ENCODE measurements at places on chromosomes 2 and 18. TPM values are rescaled to one million over a fixed set of nuclear protein-coding genes. Genes with fewer than 3 reads are reported as not detected.

DNA sequence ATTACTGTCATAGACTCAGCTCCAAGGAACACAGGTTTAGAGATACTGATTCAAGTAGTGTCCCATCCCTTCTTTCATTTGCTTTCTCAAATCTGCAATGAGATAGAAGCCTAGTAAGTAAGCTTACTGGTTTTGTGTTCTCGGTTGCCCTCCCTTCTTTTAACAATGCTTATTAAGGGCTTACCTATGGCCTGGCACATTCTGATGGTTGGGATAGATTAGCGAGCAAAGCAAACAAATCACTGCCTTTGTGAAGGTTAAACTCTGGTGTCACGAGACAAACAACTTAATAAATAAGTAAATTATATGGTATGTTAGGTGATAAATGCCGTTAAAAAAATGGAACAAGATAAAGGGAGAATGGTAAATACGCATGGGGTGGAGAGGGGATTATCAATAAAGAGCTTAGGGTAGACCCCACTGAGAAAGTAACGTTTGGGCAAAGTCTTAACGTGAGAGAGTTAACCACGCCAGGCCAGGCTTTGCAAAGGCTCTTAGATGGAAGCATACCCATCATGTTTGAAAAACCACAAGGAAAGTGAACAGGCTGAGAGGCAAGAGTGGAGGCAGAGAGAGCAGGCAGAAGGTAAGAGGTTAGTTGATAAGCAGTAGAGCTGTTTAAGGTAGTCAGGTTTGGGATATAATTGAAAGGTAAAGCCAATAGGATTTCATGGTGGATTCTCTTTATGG, 31.0 kb downstream of the EIF2AK3 start:
- DNase-seq = no peak

GRCh38 chr18:49907346-49907929, 94.1 kb upstream of the ACAA2 start:
- no peak for DNase-seq

Gene GNLY
- total RNA-seq = 3.5 TPM

Gene ERICH2
- total RNA-seq = not detected

Gene CRYGD
- not detected for total RNA-seq

DNA sequence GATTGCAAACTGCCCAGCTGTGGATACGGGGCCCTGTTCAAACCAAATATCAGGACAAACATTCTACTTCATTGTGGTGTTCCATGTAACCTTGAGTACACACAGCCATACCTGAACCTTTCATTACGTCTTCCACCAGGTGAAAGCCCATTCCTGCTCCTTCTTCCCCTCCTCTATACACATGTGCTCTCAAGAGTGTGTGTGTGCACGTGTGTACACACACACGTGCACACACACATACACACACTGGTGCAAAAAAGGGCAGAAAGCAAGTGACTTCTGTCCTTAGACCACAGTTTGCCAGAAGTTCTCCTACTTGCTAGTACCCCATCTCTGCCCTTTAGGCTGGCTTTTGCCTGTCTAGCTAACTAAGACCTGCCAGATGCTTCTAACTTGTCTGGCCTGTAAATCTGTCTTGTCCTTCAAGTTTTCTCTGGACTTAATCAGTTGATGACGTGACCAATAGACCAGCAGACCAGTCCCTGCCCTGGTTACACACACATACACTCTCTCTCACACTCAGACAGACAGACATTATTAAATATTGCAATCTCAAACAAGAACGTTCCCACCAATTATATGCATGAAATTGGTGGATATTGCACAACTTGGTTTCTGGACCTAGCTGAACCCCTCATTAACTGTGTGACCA, 163.4 kb downstream of the MSH2 start:
- no peak for DNase-seq

- no peak for DNase-seq
Measured at GRCh38 chr2:36680012-36680411, 16.5 kb upstream of the VIT start.

GRCh38 chr2:44573996-44574395, 212.2 kb downstream of the CAMKMT start:
- no peak for DNase-seq

Gene E2F6
- 17.9 TPM for total RNA-seq

DNA sequence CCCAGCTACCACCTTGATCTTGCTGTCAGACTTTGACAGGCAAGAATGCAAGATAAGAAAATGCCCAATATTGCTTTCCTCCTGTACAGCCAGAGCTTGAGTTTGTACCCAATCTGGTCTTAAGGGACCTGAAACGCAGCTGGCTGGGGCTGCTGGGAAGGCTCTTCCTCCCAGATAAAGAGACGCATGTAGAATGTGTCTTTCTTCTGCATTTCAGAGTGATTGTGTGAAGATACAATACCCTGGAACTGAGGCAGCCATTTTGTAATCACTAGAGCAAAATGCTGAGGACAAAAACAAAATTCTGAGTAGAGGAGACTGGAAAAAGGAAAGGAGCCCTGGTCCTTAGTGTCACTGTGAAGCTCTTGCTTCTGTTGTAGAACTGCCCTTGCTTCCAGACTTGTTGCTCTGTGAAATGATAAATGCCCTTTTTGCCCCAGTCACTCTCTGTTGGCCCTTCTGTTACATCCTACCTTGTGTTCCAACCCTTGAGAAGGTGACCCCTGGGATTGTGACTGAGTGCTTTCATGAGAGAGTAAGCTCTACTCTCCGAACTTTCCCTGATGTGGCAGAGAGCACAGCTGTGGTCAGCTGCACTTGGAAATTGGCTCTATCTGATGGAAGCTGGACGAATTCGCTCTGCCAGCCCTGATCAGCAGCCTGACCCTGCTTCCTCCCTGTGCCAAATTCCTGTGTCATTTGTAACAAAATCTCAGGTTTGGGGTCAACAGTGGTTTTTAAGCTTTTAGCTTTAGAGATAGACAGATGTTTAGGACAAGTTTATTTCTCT, 137.4 kb upstream of the RBMS1 start:
- DNase-seq = no peak

- no peak for DNase-seq
Measured at GRCh38 chr2:166957686-166958085, 69.4 kb downstream of the XIRP2 start.

Gene PCARE
- total RNA-seq = not detected

Gene DSG2
- 3.6 TPM for total RNA-seq

Gene LYG1
- total RNA-seq = 0.65 TPM

Gene CD8A
- total RNA-seq = 5.5 TPM

Gene RNF152
- total RNA-seq = 14.3 TPM

Gene STAT4
- 4.0 TPM for total RNA-seq

Gene CTLA4
- not detected for total RNA-seq

Gene TLX2
- 0.42 TPM for total RNA-seq

DNA sequence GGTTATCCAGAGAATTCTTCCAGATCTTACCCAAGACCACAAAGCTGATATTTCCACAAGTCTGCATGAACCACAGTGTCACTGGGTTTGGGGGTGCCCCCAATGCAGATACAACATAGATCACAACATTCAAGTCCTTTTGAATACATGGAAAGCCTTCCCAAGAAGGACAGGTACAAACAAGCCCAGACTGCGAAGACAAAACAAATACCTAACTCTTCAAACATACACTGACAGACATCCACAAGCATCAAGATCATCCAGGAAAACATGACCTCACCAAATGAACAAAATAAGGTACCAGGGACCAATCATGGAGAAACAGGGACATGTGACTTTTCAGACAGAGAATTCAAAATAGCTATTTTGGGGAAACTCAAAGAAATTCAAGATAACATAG, 93.1 kb downstream of the MDH1 start:
- no peak for DNase-seq

Gene ZNF521
- total RNA-seq = 20.6 TPM

DNA sequence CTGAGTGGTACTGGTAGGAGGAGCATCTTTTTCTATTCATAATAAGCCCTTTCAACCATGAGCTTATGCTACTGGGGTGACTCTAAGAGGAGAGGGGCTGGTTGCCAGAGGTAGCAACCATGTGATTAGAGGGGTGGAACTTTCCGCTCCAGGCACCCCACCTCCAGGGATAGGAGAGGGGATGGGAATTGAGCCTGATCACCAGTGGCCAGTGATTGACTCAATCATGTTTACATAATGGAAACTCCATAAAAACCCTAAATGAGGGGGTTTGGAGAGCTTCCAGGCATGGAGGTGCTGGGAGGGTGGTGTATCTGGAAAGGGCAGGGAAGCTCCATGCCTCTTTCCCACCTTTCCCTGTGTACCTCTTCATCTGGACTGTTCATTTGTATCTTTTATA, 46.6 kb upstream of the RHOB start:
- no peak for DNase-seq

GRCh38 chr2:165938237-165938636, 15.3 kb downstream of the TTC21B start:
- DNase-seq = no peak

Gene KLHL30
- total RNA-seq = 6.7 TPM

DNA sequence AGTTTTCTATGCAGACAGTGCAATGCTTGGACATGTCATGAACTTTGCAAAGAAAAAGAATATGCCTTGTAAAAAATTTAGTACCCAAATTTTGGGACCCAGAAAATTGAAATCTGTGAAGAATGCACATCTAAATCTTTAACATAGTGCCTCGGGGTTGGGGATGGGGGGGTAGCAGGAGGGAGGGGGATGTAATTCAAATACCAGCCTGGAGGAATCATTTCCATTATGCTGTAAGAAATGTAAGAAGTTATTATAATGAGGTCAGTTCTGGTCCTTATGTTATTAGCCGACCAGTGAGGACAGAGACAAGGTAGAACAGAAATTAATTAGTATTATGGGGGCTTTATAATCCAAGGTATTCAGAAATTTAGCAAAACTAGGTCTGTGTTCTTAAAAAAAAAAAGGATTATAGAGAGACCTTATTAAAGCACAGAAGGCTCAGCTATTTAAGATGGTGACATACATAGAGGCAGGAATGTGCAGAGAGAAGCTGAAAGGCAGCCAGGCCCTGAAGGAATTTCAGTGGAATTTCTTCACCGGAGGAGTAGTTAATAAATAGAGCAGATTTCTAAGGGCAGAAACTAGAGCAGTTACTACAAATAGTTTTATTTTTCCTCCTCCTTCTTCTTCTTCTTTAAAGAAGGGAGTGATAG, 89.0 kb upstream of the RBMS1 start:
- no peak for DNase-seq

Gene IL1B
- not detected for total RNA-seq

Gene LCT
- not detected for total RNA-seq

DNA sequence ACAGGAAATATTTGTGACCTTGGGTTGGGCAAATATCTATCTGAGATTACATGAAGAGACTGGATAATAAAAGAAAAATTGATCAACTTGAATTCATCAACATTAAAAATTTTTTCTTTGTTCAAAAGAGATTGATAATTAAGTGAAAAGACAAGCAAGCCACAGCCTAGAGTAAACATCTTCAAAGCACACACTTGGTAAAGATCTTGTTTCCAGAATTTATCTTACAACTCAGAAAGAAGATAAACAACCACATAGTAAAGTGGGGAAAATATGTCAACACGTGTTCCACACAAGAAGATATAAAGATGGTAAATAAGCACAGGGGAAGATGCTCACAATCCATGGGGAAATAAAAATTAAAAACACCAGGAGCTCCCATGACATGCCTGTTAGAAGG, 195.9 kb downstream of the SOX11 start:
- no peak for DNase-seq

GRCh38 chr2:108268001-108268400, 20.7 kb upstream of the SULT1C2 start:
- DNase-seq = no peak

Gene ONECUT2
- total RNA-seq = under 0.01 TPM

Gene SCN1A
- total RNA-seq = not detected

DNA sequence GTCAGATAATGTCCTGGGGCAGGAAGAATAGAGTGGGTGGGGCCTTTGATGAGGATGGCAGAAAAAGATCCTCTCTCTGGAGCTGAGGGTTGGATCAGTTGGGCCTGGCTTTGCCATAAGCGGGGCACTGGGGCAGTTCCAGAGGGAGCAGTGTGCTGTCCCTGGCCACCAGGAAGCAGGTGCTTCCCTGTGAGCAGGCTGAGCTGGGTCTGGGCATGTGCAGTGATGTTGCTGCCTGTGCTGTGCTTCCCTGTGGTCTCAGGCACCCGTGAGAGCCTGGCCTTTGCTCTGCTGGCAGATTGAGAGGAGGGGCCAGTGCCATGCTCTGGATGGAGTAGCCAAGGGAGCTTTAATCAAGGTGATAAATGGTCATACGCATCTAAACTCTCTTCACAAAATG, 14.6 kb upstream of the NPPC start:
- peak; percentile 81 for DNase-seq

Gene EPB41L3
- total RNA-seq = 39.6 TPM

Gene ORMDL1
- 28.6 TPM for total RNA-seq

GRCh38 chr2:241933179-241933911, 63.8 kb downstream of the RTP5 start:
- DNase-seq = no peak

GRCh38 chr18:34802959-34803358, 92.9 kb downstream of the DTNA start:
- DNase-seq = no peak

DNA sequence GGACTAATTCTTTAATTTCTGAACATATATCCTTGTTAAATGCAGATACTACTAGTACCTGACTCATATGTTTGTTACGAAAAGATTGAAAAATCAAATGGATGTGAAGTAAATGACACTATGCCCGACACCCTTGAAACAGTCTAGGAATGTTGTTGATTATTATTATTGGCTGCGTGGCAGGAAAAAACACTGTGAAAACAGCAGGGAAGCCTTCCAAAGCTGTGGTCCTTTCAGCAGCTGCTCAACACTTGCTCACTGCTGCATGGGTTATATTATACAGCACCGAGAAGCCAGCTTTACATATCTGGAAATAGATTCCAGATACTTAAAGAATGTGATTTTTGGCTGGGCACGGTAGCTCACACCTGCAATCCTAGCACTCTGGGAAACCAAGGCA, 26.5 kb downstream of the CRYGD start:
- no peak for DNase-seq

Gene DCDC2C
- total RNA-seq = 0.83 TPM

GRCh38 chr2:137115081-137115794, 349.9 kb downstream of the THSD7B start:
- no peak for DNase-seq

GRCh38 chr18:3649135-3649632, 199.2 kb downstream of the TGIF1 start:
- no peak for DNase-seq

DNA sequence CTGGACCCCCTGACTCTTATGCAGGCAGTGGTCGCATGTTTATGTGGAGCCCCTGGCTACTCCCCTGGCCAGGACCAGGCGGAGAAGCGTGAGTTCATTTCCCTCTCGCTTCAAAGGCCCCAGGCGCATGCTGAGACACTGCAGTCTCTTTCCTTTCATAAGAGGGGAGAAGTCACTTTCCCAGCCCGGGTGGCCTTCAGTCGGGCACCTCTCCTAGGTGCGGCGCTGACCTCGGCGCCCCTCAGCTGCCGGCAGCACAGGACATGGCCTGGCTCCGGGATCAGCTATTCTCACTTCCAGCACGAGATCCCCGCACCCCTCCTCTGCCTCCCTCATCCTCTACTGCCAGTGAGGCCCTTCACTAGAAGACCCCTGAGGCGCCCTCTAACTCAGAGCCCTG, 184.7 kb upstream of the PXDN start:
- DNase-seq = no peak

Gene CHRNG
- not detected for total RNA-seq

GRCh38 chr2:45577441-45577840, 33.6 kb downstream of the SRBD1 start:
- DNase-seq = no peak

All from esophagus muscularis mucosa (tissue), 4 donors.